Choroid plexus epithelial cell (primary cell): ENCODE measurements at places on chromosomes 13 and 19.
A peak's percentile ranks its signal among the peaks of the same experiment; 100 is the strongest.

GRCh38 chr19:42242069-42242511 lies 312 bp downstream of the GSK3A start:
- DNase-seq = peak; percentile 14

- peak; percentile 77 for DNase-seq
Observed at GRCh38 chr19:17703824-17704463, 15.3 kb upstream of the MAP1S start.

DNA sequence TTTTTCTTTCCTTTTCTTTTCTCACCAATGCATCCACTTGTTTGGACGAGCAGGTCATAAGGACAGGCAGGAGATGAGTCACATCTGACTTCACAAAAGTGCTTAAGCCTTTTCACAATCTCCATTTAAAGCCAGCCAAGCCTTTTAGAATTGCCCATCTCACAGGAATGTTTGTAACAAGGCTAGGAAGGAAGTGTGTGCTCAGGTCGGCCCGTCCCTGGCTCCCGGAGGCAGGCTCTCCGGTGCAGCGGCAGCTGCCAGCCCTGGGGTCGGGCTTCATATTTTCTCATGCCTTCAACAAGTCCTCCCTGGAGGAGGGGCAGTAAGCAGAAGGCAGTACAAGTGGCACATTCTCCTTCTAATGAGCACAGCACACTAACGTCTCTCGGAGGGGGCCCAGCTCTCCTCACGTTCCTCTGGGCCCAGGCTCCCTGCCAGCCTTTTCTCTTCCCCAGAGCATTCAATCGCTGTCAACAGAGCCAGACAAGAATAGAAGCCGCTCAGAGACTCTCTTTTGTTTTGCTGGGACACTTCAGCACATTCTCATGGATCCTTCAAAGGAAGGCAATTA lies 180.5 kb downstream of the COL4A1 start:
- peak; percentile 97 for DNase-seq

GRCh38 chr13:74218291-74218690 lies 84.1 kb upstream of the KLF12 start:
- no peak for DNase-seq

- DNase-seq = no peak
Observed at GRCh38 chr13:34748596-34748995, 193.5 kb upstream of the NBEA start.

- DNase-seq = no peak
Observed at GRCh38 chr13:67917291-67917987, 687.3 kb upstream of the PCDH9 start.

DNA sequence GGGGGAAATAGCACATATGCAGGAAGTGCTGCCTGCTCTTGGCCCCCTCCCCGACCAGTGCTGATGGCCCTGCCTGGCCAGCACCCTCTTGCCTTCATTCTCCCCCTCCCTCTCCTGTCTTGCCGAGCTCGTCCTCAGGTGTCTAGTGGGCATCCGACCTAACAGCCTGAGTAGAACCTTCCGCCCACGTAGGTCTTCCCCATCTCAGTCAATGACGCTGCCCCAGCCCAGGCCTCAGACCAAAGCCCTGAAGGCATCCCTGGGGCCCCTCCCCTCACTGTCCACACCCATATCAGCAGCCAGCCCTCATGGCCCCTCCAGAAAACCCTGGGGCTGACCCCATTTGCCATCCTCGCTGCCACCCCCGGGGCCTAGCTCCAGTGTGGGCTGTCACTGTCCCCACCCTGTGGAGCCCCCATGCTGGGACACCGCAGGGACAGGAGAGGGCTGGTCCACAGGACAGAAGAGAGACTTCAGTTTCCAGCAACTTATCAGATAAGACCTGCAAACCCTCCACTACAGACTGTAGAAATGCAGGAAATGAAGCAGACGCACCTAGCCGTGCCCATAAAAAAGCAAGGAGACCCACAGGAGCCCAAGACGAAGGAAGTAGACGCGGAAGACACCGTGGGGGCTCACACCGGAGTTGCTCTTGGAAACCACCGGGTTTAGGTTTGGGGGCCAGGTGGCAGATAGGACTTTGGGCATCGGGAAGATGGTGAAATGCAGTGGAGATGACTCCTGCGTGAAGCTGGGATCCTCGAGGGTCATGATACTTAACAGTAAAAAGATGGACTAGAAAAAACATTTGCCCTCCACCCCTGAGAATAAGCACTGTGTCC lies 38.3 kb downstream of the AP1M1 start:
- no peak for DNase-seq

- DNase-seq = peak; percentile 6
Observed at GRCh38 chr13:26255115-26255514, 1.2 kb downstream of the CDK8 start.

DNA sequence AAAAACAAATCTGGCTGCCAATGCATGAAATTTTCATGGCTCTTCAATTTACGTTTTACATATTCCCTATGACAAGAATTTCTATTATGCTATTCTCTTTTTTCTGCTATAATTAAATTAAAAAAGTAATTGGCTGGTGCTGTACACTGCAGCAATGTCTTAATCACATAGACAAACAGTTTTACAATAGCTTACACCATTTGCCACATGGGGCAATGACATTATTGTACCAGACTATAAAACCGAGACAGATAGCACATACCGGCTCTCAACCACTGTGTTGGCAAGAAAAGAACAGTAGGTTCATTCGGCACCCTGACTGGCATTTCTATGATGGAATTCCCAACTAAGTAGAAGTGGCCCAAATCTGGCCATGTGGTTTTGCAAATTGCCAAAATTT lies 67.7 kb downstream of the DACH1 start:
- DNase-seq = no peak

DNA sequence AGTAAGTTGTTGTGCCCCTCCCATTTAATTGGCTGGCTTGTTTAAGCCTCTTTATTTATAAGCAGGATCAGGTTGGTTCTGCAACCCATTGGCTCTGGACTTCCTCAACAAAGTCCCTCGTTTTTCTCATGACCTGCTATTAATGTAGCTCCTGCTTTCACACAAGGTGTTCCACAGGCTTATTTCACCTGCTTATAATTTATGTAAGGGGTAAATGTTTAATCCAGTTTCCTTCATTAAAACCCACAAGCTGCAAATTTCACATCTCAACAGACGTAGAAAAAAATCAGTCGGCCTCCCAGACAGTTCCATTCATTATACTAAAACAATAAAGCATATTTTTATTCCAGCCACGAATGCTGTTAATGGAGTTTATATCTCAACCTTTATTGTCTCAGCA lies 86.1 kb downstream of the TBC1D4 start:
- DNase-seq = no peak

DNA sequence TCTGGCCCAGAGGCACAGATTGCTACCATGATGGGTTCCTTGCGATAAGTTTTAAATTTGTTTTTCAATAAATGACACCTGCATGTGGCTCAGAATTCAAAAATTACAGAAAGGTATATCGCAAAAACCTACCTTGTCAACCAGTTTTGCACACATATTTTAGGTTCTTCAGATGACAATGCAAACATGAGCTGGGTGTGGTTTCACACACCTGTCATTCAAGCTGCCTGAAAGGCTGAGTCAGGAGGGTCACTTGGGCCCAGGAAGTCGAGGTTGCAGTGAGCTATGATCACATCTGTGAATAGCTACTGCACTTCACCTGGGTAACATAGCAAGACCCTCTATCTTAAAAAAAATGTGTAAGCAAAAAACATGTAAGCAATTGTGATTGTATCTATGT lies 56.1 kb downstream of the DNM2 start:
- no peak for DNase-seq

GRCh38 chr13:54241719-54242118 lies 1213.1 kb downstream of the OLFM4 start:
- no peak for DNase-seq

GRCh38 chr13:79119578-79120107 lies 286.4 kb downstream of the RBM26 start:
- no peak for DNase-seq

- no peak for DNase-seq
Observed at GRCh38 chr19:7790416-7790815, 27.4 kb downstream of the CLEC4M start.

DNA sequence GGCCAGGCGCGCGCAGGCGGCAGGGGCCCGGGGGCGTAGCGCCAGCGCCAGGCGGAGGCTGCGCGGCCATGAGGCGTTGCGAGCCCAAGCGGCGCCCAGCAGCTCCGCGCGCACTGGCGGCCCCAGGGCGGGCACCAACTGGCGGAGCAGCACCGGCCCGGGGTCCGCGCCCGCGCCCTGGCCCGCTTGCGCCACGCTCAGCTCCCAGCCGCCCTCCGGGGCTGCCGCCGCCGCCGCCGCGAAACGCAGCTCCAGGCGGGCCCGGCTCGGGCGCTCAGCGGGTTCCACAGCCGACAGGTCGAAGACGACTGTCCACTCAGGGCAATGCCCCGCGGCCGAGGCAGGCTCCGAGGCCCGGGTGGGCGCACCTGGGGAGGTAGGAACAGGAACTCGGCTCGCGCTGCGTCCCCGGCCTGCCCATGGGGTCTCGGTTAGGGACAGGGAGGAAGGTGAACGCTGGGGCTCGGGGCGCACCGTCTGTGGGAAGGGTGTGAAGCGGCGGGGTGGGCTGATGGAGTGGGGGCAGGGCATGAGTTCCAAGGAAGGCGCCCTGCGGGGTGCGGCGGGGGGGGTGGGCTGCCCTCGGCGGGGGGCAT lies 26.8 kb downstream of the CERS1 start:
- DNase-seq = no peak

DNA sequence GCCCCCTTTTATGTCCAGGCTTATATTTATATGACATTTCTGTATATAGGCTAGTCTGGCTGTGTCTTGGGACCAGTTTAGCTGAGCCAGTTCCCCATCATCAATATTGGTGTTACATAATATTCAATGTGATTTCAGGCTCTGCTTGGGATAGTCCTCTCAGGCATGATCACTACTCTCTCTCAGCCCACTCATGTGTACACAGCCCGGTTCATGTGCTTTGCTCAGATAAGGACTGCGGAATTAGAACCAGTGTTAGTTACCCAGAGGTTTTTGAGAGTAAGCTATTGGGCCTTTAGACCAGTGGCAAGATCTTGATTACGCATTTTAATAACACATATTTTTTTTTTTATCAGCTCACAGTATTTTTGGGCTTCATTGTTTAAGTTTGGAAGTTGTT lies 219.9 kb downstream of the GPC5 start:
- no peak for DNase-seq

- no peak for DNase-seq
Observed at GRCh38 chr13:33025220-33025744, 9.1 kb downstream of the KL start.

- DNase-seq = no peak
Observed at GRCh38 chr19:51779181-51779580, 15.8 kb upstream of the FPR3 start.

DNA sequence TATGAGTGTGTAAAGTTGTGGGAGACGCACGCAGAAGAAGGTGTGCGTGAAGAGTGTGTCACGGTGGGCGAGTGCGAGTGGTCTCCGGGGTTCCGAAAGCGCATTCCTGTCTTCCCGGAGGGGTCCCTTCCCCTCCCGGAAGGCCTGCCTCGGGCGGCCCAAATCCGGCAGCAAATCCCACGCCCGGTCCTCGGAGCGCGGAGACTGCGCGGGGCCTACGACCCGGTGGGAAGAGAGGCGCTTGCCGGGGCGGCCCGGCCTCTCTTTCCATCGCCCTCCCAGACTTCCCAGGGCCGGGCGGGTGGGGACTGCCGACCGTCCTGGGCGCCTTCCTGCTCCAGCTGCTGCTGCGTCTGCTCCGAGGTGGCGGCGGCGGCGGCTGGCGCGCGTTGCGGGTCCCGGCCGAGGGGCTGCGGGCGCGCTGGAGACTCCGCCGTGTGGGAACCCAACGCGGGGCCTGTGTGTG lies 2.1 kb downstream of the ZIC5 start:
- no peak for DNase-seq

DNA sequence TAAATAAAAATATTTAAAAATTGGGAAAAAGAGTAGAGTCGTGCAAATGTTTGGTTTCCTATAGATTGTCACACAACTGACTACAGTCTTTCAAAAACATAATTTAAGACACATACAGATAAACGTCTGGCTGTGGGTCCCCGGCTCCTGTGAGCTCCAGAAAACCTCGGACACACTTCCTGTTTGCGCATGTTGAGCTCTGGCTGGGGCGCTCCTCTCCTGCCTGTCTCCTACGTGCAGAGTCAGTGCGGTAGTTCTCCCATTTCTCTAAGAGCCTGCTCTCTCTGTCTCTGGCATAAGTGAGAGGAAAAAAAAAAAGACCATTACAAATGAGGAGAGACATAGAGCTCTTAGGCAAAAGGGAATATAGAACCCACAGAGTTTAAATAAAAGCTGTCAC lies 128.2 kb upstream of the OBI1 start:
- peak; percentile 0 for DNase-seq

DNA sequence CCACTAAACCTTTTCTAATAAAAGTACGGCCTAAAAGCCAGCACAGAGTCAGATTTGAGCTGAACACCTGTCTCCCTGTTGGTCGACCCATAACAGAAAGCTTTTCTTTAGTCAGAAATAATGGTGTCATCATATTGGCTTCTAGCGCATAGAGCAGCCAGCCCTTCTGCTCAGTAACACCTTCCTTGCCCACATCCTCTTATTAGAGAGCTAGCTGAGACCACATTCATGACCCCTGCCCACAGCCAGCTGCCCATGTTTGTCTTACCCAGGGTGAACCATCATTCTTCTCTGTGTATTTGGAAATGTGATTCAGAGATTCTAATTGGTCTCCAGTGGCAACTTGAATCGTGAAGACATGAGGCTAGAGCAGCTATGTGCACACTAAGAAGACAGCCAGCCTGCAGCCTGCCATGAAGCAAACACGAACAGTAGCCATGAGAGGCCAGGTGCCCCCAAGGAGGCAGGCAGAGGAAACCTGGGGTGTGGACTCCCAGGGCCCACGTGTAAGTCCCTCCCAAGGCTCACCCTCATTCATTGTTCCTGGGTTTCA lies 82.3 kb upstream of the PDCD5 start:
- no peak for DNase-seq

DNA sequence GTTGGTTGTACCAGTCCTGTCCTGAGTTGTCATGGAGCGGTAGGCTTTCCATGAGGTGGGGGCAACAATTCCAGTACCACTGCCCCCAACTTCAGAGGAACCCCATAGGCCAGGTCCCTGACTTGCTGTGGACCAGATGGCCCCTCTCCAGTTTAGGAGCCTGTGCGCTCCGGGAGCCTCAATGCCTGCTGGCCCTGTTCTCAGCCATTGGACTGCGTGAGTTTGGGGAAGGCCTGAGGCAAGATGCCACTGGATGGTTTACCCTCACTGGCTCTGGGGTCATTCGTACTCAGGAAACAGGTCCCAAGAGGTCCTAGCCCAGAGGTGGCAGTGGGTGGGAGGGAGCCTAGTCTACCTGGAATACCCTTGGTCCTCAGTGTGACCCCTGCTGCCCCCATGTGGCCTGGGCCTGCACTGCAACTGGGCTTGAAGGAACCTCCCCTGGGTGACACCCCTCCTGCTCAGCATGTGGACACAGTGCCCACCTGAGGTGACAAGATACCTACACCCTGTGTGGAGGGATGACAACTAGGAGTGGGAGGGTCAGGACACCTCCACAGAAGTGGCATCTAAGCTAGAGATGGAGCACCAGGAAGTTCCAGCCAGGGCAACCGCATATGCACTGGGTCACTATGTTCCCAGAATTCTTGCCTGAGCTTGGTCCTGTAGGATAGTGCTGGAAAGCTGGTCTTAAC lies 6.0 kb upstream of the PRR19 start:
- peak; percentile 66 for DNase-seq

GRCh38 chr13:87035526-87035925 lies 635.6 kb upstream of the SLITRK5 start:
- DNase-seq = no peak
